ENCODE measurements at places on chromosomes 2 and 18.

- DNase-seq: no peak
Observed at GRCh38 chr2:171069286-171069956, 91.3 kb downstream of the TLK1 start.

DNA sequence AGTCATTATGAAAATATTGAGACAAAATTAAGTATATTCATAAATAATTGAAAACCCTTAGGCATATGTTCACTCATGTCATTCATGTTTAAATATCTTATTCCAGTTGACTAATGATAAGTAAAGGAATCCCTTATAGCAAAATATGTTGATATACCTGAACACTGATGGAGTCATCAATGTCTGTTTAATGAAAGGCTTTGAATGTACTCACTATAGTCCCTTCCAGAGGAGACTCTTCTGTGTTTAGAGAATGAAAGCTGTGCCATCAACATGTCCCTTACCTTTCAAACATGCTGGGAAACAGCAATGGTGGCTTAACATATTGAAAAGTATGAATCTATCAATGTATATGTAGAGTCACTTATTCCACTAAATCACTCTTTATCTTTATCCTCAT, 242.9 kb downstream of the KCNJ3 start:
- DNase-seq: no peak

GRCh38 chr2:39023649-39024048, 97.2 kb downstream of the SOS1 start:
- DNase-seq: no peak

- no peak for DNase-seq
Observed at GRCh38 chr18:54712306-54712705, 116.0 kb upstream of the RAB27B start.

DNA sequence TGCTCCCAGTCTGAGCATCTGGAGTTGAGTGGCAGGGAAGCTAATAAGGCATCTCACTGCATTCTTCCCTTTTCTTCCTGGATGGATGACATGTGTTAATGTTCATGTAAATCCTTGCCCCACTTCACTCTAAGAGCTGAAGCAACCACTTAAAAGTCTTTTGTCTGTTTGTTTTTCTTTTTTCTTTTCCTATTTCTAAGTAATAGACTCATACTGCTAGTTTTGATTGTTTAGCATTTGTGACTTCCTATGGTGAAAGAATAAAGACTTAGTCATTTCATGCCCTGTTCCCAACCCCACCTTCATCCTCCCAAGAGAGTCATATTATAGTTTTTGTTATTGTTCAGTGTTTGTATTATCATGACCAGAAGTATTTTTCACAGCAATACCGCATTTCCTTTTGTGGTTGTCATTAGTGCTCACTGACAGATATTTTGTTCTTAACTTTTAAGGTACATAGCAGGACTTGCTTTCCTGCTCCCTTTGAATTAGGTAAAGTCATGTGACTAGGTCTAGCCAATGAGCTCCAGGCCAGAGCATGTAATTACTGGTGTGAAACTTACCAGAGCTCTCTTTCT, 18.1 kb upstream of the SPP2 start:
- DNase-seq: no peak

- peak; percentile 15 for DNase-seq
Observed at GRCh38 chr2:54899576-54900200, 150.6 kb downstream of the RTN4 start.

DNA sequence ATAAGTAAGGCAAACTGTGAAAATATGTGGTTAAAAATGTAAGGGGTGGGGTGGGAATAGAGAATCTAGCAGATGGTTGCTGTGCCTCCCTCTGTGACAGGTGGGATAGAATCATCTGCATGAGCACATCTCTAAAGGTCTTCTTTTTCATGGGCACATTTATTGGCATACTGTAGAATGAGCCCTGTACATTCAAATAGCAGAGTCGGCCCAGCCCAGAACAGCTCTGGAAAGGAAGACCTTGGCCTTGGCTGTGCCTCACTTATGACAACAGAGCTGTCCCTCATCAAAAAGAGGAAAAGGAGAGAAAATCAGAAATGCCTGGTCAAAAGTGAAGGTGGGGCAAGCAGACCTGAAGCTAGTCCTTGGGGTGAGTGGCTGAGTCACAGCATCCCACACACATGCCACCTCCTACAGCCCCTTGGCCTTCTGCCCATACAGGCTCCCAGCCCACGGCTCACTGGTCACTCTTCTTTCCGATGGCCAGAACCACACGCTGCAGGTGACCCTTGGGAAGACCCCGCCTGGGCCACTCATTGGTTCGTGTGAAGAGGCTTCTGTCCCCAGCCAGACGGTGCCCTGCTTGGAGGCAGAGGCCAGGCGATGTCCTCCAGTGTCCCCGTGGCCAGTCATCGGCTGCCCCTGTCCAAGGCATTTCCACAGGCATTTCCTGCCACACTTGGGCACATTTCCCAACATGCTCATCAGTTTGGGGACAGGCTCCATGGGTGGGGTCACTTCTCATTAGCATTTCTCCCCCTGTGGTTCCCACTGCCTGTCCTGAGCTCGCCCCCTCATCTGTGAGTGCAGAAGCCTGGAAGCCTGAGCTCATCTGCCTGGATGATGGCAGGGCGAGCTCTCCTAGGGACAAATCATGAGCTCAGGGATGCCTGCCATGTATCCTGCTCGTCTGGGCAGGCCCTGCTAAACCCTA, 113.6 kb downstream of the MCFD2 start:
- DNase-seq: no peak

DNA sequence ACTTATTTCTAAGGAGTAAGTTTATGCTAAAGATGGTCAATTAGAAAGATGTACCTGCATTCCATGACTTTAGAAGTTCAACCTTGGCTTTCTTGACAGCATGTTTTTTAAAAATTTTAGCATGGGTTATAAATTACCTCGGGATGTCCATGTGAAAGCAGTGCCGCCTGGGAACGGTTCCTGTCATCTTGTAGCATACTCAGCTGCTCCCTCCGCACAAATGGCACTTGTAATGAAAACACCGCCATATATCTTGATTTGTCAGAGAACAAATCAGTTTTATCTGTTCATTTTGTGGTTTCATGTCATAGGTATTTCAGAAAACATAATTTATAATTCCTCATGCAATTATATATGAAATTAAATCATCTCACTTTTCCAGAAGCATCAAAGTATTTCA, 38.3 kb downstream of the SATB2 start:
- no peak for DNase-seq

DNA sequence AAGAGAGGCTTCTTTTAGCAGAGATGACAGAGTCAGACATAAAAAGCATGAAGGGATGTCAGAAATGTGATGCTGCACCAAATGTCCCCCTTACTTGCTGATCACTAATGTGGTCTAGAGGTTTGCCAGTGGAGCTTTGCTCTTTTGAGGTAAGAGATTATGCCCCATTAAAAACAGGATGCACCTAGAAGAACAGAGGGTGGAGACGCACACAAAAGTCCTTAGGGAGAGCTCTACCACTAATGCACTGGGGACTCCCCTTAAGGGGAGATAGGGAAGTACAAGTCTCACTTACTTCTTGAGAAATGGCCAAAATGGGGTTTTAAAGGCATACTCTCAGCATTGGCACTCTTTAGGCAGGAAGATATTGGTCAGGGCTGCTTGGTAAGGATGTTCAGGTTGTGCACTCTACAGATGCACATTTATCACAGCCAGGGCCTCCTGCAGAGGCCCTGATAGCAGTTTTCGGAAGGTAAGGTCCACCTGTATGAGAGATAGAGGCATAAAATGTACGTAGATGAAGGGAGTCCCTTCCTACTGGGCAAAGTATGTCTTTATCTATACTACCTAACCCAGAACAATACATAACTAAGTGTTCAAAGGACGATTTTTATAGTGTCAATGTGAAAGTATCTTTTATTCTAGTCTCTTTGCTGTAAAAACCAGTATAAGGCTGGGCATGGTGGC, 17.0 kb upstream of the SCYGR1 start:
- no peak for DNase-seq

GRCh38 chr2:66596256-66596655, 161.3 kb downstream of the MEIS1 start:
- no peak for DNase-seq

DNA sequence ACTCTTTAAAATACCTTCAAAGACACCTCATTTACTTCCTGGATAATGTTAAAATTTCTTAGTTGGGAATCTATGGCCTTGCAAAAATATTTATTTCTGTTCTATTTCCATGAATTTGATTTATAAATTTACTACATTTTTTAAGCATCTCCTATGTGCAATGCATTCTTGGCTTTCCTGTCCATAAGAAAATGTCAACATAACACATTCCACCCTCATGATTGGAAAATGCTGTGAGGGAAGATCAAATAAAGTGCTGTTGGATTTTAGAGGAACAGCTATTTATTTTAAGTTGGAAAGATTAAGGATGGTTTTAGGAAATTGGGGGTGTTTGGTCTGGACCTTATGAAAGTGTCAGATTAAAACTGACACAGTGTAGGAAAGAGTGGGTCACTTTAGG, 45.4 kb upstream of the MC4R start:
- DNase-seq: no peak

DNA sequence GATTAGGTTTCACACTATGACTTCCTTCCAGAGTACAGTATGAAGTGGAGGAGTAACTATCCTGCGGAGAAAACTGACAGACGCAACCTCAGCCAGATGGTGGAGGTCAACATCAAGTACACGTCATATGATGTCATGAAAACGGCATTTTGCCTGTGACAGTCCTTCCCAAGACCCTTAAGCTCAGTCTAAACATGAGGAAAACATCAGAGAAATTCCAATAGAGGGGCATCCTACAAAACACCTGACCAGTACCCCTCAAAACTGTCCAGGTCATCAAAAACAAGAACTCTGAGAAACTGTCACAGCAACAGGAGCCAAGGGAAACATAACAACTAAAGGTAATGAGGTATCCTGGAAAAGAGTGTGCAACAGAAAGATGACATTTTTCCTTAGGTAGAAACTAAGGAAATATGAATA, 1.7 kb downstream of the RNU4ATAC start:
- DNase-seq: no peak

- no peak for DNase-seq
Observed at GRCh38 chr2:37911296-37911873, 13.7 kb upstream of the RMDN2 start.

DNA sequence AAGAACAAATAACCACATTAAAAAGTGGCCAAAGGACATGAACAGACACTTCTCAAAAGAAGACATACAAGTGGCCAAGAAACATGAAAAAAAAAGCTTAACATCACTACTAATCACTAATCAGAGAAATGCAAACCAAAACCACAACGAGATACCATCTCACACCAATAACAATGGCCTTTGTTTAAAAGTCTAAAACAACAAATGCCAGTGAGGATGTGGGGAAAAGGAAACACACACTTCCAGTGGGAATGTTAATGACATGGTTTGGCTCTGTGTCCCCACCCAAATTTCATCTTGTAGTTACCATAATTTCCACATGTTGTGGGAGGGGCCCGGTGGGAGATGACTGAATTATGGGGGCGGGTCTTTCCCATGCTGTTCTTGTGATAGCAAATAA, 147.1 kb downstream of the GALNT1 start:
- no peak for DNase-seq

- no peak for DNase-seq
Observed at GRCh38 chr2:85309699-85310321, 18.0 kb downstream of the TGOLN2 start.

DNA sequence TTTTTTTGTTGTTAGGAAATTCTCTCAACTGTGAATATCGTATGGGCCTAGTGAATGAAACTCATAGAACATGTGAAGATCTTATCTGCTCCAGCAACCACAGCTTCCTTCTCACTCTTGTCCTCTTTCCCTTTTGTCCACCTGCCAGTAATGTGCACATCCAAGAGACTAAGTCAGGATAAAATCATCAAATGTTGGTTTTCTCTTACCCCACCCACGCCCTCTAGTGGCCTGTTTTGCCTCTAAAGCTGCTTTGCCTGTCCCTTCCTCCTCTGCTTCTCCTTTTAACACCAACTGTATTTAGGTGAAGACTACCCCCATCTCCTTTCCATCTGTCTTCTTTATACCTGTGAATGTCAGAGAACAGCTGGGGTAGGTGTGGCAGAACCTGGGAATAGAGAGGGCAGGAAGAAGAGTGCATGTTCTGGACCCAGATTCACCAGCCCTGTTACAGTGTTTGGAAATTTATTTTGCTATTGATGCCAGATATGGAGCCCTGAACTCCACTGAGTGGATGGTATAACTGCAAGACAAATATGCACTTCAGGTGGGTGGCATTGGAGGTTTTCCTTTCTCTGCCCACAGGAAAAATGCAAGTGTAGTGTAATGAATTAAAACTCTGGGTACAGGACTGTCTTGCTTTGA, 8.4 kb upstream of the MGAT5 start:
- peak; percentile 27 for DNase-seq

DNA sequence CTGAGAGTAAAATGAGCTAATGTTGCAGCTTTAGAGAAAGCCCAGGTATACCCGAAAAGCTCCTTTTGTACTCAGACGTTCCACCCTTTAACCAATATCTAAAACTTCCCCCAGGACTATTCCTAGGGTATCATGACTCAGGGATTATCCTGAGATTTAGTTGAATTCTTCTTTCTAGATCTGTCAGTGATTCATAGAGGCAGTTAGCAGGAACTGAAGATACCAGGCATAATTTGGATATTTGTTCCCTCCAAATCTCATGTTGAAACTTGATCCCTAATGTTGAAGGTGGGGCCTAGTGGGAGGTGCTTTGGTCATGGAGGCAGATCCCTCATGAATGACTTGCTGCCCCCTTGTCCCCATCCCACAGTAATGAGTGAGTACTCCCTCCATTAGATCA, 161.2 kb upstream of the LRP1B start:
- DNase-seq: no peak

- DNase-seq: no peak
Observed at GRCh38 chr2:196917802-196918201, 8.7 kb downstream of the PGAP1 start.

- no peak for DNase-seq
Observed at GRCh38 chr2:5352286-5352685, 339.9 kb upstream of the SOX11 start.

- no peak for DNase-seq
Observed at GRCh38 chr2:108633409-108633808, 85.9 kb upstream of the RANBP2 start.

DNA sequence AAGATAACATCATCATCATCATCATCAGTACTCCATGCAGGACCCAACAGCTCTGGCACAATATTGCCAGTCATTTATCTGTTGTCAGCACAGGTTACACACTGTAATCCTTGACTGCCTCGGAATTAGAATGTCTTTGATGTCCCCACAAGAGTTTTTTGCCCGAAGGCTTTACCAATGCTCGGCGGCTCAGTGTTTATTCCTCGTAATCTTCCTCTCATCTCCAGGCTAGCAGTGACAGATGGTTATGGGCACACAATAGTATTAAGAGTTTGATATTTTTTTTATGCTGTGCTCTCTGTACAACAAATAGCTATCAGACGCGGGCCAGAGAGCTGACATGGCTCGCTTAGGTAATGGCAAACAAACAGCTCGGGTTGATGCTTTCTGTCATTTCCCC, 515.2 kb downstream of the ZEB2 start:
- DNase-seq: no peak

DNA sequence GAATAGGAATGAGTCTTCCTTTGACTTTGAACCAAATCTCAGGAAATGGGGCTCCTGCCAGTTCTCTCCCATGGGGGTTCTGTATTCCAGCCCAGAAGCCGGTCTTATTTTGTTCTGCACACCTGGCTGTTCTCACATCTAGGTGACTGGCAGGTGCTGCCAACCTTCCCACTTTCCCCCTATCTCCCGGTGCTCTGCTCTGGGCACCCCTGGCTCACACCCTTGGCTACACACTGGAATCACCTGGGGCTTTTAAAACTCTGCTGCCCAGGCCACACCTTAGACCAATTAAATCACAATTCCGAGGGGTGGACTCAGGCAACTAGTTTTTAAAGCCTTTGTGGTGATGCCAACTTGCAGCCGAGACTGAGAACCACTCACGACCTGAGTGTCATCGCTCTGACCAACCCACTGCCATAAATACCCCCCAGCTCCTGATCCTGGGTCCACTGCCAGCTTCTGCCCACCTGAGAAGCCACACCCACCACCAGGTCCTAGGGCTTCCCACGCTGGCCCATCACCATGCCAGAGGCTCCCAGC, 69.2 kb downstream of the KCNF1 start:
- no peak for DNase-seq

All from NCI-H2081 treated with DMSO at 0.1 percent for 48 hours (cell line).